Calu3 (cell line): ENCODE measurements at places on chromosomes 2 and 18. TPM values are rescaled to one million over a fixed set of nuclear protein-coding genes. Genes with fewer than 3 reads are reported as not detected.

DNA sequence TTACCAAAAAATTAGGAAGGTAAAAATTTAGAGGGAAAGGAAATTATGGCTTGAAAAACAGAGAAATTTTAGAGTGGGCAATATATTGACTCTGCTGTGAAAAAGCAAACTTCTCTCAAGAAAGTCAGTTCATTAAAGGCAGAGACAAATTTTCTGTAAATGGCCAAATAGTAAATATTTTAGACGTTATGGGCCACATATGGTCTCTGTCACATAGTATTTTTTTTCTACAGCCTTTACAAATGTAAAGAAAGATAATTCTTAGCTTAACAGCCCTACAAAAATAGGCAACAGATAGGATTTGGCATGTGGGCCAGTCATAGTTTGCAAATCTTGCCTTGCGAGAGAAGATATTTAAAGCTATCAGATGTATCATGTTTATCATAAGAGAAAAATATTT is 1750.4 kb downstream of the SUCLG1 start:
- no peak overlapping the region for H3K27ac ChIP-seq
- no peak for DNase-seq
- H3K36me3 ChIP-seq = no peaks in the 10 kb centered on the region
- H3K4me3 ChIP-seq = no peak overlapping the region
- H3K4me1 ChIP-seq = no peaks in the 10 kb centered on the region

DNA sequence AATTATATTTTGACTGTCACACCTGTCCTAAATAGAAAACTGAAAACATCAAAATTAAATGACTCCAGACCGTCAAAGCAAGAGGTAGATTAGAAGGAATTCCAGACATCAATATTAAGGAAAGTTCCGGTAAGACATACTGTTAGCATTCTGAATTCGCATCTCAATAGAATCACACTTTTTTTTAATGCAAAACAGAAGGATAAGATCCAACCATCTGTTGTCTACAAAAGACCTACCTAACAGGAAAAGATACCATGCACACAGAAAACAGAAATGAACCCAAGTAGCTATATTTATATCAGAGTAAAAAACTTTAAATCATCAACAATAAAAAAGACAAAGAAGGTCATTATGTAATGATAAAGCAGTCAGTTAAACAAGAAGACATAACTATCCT is 145.0 kb downstream of the TMX3 start:
- no peak overlapping the region for H3K27ac ChIP-seq
- H3K4me3 ChIP-seq = no peak overlapping the region
- H3K4me1 ChIP-seq = no peaks in the 10 kb centered on the region
- no peak for DNase-seq

DNA sequence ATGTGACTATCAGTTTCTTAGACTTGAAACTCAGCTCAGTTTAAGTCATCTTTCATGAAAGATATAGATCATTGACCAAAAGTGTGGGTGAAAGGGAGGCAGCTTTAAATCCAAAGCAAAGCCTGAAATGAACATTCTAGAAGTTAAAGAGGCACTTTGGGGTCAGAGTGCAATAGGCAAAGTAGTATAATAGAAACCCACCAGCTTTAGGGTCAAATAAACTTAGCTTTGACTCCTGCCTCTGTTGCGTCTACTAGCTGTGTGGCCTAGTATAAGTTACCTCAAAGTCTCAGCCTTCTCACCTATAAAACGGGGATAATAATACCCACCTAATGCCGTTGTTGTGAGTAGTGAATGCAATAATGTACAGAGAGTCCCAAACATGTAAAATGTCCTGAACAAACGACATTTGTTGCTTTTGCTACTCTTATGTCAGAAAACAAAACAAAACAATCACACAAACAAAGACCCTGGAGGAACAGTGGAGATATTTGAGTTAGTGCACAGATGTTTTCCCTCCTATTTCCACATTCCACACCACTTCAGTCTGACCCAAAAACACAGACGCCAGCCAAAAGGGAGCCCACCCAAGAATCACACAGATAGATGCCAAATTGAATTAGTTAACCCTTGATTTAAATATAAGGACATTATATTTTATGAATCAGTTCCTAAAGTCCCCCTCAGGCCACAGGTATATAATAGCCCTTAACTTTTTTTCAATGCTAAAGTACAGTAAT is 657.0 kb downstream of the ARHGAP15 start:
- H3K27me3 ChIP-seq = no peaks in the 10 kb centered on the region
- no peak for DNase-seq
- H3K4me1 ChIP-seq = no peaks in the 10 kb centered on the region
- no peak overlapping the region for H3K4me3 ChIP-seq
- no peak overlapping the region for H3K27ac ChIP-seq

Gene SMAD2
- total RNA-seq = 129 and 134 TPM in 2 replicates
